Lower leg skin (tissue), 4 donors: ENCODE measurements at places on chromosomes 7 and 10.

DNA sequence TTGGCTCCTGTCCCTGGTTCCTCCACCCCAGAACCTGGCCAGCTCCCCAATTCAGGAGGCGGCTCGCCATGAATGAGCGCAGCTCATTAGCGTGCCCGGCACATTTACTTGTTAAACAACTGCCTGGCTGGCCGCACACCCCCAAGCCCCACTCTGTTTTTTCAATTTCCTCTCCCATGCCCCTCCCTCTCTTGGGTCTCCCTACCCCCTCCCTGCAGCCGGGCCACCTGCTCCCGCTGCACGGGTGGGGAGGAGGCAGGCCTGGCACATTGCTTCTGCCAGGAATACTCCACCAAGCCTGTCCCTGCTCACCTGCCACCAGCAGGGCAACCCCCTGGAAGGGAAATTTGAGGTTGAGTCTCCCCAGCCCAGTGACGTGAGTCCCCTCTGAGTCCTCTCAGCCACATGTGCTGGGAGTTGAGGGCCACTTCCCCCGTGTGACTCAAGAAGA lies 2.5 kb upstream of the SLIT1 start:
- no peak for DNase-seq

- peak; percentile 16 for DNase-seq
Observed at GRCh38 chr7:72058579-72058978, 353.6 kb downstream of the CALN1 start.

DNA sequence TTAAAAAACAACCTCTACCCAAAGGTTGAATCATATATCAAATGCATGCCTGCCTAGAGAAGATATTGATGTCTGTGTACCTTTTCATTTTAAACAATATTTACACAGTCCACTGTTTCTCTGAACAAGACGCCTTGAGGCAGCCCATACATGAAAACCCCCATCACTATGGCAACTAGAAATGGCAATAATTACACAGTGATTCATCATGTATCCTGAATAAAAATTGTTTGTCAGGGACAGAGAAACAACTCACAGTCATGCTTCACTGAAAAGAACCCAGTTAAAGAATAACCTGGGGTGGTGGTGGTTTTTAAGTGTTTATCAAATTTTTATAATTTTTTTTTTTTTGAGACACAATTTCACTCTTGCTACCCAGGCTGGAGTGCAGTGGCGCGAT lies 19.7 kb downstream of the DNAJC12 start:
- DNase-seq = no peak

- no peak for DNase-seq
Observed at GRCh38 chr7:21345361-21345760, 82.5 kb upstream of the SP4 start.

DNA sequence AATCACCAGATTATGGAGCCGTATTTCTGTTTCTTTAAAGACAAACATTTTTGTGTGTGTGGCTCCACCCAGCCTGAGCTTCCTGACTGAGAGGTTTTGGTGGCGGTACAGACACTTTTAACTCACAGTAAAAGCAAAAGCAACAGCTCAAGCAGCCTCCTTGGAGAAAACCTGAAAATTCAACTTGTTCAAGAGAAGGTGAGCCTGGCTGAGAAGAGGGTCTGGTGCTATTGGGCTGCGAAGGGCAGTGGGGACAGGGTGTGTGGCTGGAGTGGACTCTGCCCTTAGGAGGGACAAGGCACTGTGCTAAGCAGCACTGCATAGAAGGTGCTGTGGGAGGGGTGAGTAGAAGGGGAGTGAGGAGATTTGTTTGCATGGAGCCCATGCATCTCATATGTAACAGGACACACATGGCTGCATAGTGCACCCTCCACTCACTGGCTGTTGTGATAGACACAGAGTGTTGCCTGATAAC lies at the start of gene GIMAP7:
TSS of gene GIMAP7 (plus strand) at position 125 of the 475 bp plus-strand sequence. CDS start 5,103 bp downstream, outside the sequence.
- DNase-seq = no peak

GRCh38 chr7:130941322-130942210 lies 207.6 kb upstream of the KLF14 start:
- DNase-seq = peak; percentile 88

DNA sequence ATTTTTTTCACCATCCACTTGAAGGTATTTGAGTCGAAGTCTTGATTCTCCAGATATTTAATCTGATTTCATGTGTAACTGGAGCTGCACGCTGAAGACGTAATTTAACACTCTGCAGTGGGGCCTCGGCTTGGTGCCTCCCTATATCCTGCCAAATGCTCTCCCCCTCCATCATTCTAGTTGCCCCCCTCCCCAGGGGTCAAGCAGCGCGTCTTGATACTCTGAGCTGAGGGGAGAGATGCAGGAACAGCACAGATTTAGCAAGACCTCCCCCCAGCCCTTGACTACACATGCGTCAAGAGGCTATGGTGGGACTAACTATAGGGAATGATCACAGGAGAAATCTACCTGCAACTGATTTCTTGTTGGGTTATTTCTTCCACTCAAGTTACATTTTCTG lies 85.8 kb downstream of the PRPF18 start:
- no peak for DNase-seq
